ENCODE measurements at places on chromosomes 1 and 21.

GRCh38 chr21:28298251-28298672, 694.4 kb downstream of the LTN1 start:
- no peak for DNase-seq

GRCh38 chr21:42461881-42462877, 33.8 kb downstream of the RSPH1 start:
- no peak for DNase-seq

GRCh38 chr1:172004671-172005070, 163.4 kb downstream of the DNM3 start:
- no peak for DNase-seq

- no peak for DNase-seq
These were observed 11.8 kb upstream of the RNF11 start for GRCh38 chr1:51224255-51224654.

DNA sequence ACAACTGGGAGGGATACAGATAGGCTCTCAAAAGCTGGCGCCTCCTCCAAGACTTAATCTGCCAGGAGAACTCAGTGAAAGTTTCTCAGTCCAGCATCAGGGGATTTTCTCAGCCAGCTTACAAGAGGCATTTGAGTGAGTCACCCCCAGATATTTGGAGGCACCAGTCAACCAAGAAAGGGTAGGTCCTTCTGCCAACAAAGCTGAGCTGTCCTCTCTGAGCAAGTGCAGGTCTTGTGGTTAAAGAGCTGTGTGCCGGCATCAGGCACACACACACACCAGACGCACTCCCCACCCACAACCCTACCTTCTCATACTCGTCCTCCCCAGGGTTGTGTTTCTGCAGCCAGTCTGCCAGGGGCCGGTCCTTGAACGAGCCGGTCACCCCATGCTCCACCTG, 27.0 kb upstream of the PPP1R15B start:
- peak; percentile 95 for DNase-seq

- no peak for DNase-seq
These were observed 62.5 kb downstream of the ASH1L start for GRCh38 chr1:155499953-155500639.

- DNase-seq = no peak
These were observed 61.0 kb downstream of the SYT14 start for GRCh38 chr1:209999005-209999404.

- DNase-seq = no peak
These were observed 7.6 kb downstream of the SOD1 start for GRCh38 chr21:31667132-31667531.

GRCh38 chr1:216779686-216780085, 56.5 kb upstream of the ESRRG start:
- DNase-seq = no peak

DNA sequence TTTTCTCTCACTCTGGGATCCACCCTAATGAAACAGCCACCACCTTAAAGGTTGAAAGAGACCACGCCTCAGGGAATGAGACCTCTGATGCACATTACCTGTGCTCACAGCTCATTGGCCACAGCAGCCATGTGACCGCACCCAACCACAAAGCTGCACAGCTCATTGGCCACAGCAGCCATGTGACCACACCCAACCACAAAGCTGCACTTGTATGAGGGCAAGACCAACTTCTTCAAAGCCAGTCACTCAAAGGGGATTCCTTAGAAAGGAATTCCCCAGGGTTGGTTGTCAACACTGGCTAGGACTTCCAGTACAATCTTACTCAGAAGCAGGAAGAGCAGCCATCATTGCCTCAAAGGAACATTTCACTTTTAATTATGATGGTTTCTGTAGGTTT, 43.6 kb upstream of the PDE9A start:
- no peak for DNase-seq

DNA sequence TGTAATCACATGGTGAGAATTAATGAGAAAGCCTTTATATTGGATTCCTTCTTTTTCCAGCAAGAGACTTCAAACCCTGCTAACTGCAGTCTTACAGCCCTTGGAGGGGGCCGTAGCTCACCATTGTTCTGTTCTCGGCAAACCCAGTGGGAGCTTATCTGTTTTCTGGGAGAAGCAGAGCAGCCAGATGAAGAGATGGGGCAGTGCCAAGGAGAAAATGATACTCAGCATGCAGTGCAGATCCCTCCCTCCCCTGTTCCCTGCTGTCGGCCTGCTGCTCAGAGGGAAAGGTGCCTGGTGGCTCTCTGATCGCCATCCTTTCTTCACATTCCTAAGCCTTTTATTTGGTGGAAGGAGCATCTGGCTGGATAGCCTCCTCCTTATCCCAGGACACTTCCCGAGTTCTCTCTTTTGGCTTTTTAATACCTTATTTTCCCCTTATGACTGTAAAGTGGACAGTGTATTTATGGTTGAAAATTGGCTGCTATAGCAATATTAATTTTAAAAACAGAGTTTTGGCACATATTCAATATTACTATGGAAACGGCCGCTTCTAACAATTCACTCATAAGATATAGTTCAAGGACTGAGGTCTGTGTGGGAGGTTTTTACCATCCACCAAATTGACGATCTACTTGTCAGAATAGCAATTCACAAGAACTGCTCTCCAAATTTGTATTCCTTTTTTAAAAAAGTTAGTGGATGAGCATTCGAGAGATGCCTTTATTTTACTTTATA, 203.4 kb downstream of the CRB1 start:
- DNase-seq = no peak

- no peak for DNase-seq
These were observed 56.7 kb downstream of the HUNK start for GRCh38 chr21:31929548-31929947.

- peak; percentile 81 for DNase-seq
These were observed 47.2 kb downstream of the CAPN9 start for GRCh38 chr1:230794431-230794830.

DNA sequence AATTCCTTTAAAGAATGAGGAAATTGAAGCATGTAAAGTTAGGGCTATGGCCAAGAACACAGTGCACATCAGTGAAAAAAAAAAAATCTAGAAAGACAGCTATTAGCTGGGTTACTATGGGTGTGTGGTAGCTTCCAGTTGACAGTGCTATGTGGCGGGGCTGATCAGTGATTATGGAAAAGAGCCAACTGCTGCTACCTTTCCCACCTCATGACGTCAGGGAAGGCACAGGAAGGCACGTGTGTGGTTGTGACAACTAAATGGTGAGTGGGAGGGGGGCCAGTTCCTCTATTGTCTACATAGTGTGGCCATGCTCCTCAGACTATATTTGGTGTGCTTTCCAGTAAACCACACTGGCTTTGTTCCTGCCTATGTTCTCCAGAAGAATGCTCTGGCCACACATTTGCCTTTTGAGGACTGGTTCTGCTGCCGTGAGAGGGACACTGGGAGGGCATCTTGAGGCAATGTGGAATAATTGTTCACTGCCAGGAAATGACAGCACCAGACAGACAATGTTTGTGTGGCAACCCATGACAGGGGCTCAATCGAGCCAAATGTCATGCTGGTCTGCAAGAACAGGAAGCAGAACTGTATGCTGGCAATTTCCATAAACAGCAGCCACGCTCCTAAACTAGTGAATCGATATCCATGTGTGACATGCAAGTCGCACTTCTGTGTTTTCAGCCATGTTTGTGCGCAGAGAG, 3.0 kb upstream of the SDE2 start:
- no peak for DNase-seq

- DNase-seq = no peak
These were observed 28.4 kb downstream of the RNF11 start for GRCh38 chr1:51264451-51264850.
